Fibroblast of the aortic adventitia (primary cell): ENCODE measurements at places on chromosomes 6 and 20. TPM values are rescaled to one million over a fixed set of nuclear protein-coding genes. Genes with fewer than 3 reads are reported as not detected.

Gene CCN5
- 67.9 and 266 TPM in 2 replicates for total RNA-seq

Gene SLC22A7
- not detected in 2 replicates for total RNA-seq

Gene TPBG
- total RNA-seq, result 34.6 and 101 TPM in 2 replicates

Gene SLC22A16
- total RNA-seq, result 0.09 TPM in 1 of 2 replicates, not detected in the other

Gene BANF2
- total RNA-seq, result not detected in 2 replicates
